ENCODE measurements at places on chromosomes 13 and 19.

DNA sequence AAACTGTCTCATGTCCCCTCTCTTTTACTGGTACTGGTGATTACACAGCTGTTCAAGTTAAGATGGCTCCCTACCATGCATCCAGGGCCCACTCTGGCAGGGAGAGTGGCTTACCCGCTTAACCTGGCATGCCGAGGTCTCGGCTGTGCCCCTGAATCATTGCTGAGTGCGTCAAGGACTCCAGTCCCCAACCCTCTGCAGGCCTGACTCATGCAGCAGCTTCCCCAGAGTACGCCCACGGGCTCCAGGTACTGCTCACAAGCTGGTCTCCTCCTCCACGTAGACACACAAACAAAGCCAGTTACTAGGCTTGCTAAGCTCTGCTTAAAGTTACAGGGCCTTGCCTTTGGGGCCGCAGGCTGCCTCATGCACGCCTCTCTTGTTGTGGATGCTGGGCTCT is 447.4 kb downstream of the COG6 start:
- no peak for DNase-seq

DNA sequence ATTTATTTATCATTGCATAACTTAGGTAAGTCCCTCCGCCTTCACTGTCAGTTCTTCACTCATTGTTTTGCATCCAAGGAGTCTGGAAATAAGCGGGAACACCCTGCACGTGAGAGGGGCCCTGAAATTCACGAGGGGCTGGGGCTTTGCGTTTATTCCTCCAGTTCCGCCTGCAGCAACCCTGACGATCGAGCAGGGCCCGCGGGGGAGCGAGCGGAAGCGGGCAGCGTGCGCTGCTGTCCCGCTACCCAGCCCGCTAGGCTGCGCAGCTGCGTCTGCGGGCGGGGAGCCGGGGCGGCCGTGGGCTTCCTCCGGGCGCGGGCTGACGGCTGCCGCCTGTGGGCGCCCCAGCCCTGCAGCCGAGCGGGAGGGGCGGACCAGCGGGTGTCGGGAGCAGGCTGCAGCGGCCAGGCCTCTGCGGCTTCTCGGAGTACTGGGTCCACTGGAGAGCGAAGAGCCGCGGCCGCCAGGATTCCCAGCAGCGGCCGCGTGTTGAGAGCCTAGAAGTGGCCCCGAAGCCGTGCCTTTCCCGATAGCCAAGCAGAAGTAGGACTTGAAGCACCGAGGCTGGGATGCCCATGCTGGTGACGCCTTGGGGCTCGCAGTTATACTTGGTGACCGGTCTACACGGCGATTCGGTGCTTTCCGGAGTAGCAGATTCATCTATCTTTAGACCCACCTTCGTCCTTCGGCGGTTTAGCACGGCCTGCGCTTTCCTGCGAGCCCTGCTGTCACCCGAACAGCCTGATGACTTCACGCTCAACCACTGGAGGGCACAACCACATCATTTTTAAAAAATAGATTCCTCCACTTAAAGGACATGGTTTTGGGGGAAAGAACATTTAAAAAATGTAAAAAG is 32.9 kb upstream of the SACS start:
- DNase-seq, result peak; percentile 23

DNA sequence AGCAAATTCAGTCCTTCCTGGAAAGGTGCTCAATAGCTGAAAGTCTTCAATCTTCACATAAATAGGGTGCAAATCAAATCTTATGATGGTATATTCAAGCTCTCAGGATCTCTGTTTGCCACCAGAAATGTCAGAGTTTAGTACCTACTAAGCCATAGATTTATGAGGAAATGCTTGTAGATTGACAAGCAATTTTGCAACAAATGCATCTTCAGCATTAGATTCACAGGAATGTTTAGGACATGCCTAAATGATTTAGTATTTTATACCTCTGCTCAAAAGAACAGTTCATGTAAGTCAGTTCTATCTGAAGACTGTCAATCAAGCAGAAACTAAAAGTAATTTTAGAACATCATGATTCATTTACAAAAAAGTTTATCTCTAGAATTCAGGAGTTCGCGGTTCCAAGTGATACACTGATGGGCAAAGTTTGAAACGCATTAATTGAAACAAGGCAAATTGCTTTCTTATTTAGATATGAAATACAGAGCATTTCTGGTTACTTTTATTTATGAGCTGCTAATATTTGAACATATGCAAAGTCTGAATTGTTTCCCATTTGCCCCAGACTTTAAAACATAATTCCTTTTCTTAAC is 65.7 kb downstream of the DACH1 start:
- no peak for DNase-seq

DNA sequence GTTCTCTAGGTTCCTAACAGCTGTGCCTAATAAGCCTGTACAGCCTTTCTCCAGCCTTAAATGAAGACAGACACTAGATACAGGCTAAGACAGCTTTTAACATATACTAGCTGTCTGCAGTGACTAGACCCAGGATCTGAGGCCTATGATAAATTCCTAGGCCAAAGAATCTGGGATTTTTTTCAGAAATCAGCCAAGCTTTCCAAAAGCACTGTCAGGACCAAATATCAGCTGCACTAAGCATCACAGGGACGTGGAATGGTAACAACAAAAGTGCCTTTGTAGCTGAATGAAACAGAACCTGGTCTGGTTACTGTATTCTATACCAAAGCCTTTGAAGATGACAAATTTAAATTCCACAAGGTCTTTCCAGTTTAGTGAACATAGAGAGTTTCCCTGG is 77.9 kb upstream of the DOCK9 start:
- no peak for DNase-seq

DNA sequence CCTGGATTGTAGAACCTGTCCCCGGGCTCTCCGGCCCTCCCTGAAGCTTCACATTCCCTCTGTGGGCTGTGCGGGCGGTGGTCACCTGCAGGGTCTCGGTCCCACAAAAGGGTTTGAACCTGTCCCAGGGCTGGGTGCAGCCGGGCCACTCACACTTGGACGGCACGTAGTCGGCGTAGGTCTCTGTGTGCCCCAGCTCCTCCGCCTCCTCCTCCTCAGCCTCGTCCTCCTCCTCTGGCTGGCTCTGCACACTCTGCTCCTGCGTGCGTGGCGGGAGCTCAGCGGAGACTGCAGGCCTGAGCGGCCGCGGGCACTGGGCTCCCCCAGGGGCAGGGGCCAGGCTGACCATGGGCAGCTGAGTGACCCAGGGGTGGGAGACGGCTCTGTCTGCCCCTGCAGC is 19.6 kb downstream of the GPX4 start:
- no peak for DNase-seq

DNA sequence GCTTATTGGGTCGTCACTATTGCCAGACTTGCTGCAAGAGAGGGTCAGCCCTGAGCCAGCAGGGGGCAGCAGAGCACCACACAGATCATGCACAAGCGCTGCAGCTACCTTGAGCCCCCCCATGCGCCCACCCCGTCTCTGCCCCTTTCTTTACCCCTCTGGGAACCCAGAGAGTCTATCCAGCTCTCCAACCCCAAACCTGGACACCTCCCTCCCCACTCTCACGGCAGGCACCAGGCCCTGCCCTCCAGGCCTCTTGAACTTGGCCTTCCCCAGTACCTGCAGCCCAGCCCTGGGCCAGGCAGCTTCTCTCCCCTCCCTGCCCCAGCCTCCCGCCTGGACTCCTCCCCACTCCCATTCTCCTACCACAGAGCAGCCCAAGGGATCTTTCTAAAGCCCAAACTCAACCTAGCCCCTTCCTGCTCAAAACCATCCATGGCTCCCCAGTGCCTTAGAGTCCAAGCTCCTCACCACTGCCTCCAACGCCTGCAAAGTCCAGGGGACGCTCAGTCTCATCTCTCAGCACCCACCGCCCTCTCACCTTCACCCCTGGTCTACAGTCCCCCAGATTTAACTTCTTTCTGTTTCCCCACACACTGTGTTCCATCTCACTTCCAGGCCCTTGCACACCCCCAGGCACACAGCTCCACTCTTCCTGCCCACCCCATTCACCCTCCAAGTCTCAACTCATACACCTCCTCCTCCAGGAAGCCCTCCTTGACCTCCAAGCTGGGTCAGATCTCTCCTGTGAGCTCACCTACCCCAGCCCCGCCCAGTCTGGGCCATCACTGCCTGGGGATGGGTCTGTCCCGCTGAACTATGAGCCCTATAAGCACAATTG is 9.4 kb upstream of the CEACAM16 start:
- DNase-seq, result peak; percentile 57

DNA sequence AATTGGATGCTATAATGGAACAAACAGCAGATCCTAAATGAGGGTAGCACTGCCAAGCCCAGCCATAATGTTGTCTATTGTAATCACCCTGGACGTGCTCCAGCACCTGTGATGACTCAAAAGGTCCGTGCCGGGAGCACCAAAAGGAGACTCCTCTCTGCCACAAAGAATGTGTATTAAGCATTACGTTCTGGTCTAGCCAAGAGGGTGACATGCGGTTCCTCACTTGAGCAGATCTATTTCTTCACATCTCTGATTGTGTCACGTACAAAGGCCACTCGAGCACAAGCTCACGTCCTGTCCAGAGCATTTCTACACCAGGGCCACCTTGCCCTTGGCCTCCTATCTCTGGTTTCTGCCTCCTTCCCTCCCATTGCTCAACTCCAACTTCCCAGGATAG is 219.9 kb upstream of the IRS2 start:
- no peak for DNase-seq

DNA sequence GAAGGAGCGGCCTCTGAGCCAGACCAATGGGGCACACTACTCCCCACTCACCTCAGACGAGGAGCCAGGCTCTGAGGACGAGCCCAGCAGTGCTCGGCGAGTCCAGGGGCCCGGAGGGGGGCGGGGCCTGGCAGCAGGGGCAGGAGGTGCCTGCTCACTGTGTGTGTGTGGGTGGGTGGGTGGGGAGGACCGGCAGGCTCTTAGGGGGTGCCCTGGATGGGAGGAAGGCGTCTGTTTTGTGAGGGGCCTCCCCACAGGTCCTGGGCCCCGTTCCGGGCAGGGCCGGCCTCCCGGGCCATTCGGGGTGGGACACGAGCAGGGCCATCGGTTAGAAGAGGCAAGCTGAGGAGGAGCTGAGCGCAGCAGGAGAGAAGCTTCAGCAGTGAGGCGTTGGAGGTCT is 12.7 kb downstream of the PLEKHJ1 start:
- DNase-seq, result no peak

Data from hematopoietic multipotent progenitor cell treated with erythropoietin and hydrocortisone succinate and interleukin-3 and kit ligand, for 15 days (in vitro differentiated cells).